HFFc6 (cell line): ENCODE measurements at places on chromosomes 13 and 19. TPM values are rescaled to one million over a fixed set of nuclear protein-coding genes. Genes with fewer than 3 reads are reported as not detected.

SLC25A41 gene
- total RNA-seq, result not detected in 3 replicates

MYPOP gene
- 9.6 to 10.6 TPM (median 10.5 TPM) in 3 replicates for total RNA-seq

FUT6 gene
- total RNA-seq, result not detected in 3 replicates

EBPL gene
- 69.5 and 78.0 TPM in 2 replicates for total RNA-seq

ZNF560 gene
- 0.10 to 0.12 TPM in 2 of 3 replicates, not detected in the other for total RNA-seq

NLRP9 gene
- not detected in 3 replicates for total RNA-seq

RAX2 gene
- not detected in 3 replicates for total RNA-seq

SBK3 gene
- total RNA-seq, result not detected in 2 replicates

- H3K27me3 ChIP-seq, result no peaks in the 10 kb centered on the region
- no peak overlapping the region for H3K27ac ChIP-seq
- no peaks in the 10 kb centered on the region for H3K4me1 ChIP-seq
- DNase-seq, result peak; percentile 8
- H3K36me3 ChIP-seq, result no peaks in the 10 kb centered on the region
Observed at GRCh38 chr19:32464279-32464678, 58.7 kb downstream of the DPY19L3 start.

DNA sequence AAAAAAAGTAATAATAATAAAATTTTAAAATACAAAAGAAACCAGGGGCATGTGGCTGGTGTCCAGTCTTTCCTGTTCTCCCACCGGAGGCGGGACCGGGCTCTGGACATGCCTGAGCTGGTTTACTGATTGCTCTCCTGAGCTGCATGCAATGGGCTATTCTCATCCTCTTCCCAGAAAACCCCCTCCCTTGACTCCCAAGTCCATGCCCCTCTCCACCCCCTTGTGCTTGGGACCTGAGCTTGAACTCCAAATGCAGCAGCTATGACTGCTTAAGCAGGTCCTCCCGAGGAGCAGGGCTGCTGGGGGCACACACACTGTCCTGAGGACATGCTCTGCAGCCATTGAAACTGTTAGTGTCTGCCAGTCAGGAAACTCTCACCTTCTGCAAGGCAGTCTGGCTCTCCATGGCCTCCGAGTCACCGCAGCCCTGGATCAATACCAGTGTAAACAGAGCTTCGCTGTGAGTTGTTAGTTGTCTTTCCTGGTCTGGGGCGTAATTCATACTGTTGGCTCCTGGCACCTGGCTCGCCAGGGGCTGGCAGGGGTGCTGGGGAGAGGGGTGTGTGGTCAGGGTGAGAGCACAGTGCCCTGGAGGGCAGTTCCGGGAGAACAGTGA, 41.6 kb upstream of the CHST8 start:
- no peak for DNase-seq
- peaks cover 3% of the 10 kb centered on the region; the same call in 1 of the 2 replicates for H3K27me3 ChIP-seq
- H3K27ac ChIP-seq, result no peak overlapping the region

DNA sequence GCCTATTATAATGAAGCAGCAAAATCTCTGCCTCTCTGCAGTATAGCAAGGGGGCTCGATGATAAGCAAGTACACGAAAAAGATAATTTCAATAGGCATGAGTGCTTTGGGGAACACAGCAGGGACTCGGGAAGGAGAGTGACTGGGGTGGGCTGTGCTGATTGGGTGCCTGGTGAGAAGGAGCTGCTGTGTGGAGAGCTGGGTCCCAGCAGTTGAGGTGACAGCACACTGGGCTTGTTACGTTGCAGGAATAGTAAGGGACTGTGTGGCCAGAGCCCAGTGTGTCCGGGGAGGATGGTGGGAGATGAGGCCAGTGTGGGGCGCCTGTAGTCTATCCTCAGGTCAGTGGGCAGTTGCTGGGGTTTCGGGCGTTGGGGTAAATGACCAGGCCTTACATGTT, 17.4 kb downstream of the WDR62 start:
- no peak overlapping the region for H3K4me3 ChIP-seq
- peaks cover 10% of the 10 kb centered on the region for H3K4me1 ChIP-seq
- H3K27me3 ChIP-seq, result peaks cover 8% of the 10 kb centered on the region
- peaks cover 33% of the 10 kb centered on the region for H3K36me3 ChIP-seq

DNA sequence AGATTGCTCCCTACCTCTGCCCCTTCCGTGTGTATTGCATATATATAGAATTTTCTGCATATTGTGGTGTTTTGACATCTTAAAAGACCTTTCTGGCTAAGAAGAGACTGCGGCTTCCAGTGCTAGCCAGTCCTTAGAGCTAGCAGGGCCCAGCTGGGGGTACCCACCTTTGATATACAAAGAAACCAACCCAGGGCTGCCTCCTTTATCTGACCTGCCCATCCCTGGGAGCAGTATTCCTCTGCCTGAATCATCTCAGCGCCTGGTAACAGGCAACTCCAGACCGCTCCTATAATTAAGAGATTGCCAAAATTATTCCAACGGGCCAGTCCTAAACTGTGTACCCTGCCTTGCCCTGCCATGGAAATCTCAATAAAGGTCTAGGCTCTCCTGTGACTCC, 186.3 kb upstream of the RNF113B start:
- peaks cover 4% of the 10 kb centered on the region for H3K27me3 ChIP-seq
- peaks cover 16% of the 10 kb centered on the region for H3K36me3 ChIP-seq
- H3K4me1 ChIP-seq, result peaks cover 14% of the 10 kb centered on the region
- no peak for DNase-seq
- no peak overlapping the region for H3K4me3 ChIP-seq

- H3K27ac ChIP-seq, result no peak overlapping the region
- H3K36me3 ChIP-seq, result no peaks in the 10 kb centered on the region
- H3K4me1 ChIP-seq, result no peaks in the 10 kb centered on the region
- DNase-seq, result no peak
- H3K27me3 ChIP-seq, result peaks cover 13% of the 10 kb centered on the region
Observed at GRCh38 chr19:53947624-53948023, 15.1 kb upstream of the CACNG8 start.

- no peaks in the 10 kb centered on the region for H3K36me3 ChIP-seq
- no peak within 1 kb of the TSS for H3K27ac ChIP-seq
- H3K4me1 ChIP-seq, result peaks cover 37% of the 10 kb centered on the region
- no peak within 1 kb of the TSS for H3K4me3 ChIP-seq
- DNase-seq, result no peak
Observed at GRCh38 chr19:35908010-35908441, at the start of gene TYROBP. TSS of gene TYROBP (minus strand) at chr19:35908295. CDS start at chr19:35908228, 67 bp downstream.

DNA sequence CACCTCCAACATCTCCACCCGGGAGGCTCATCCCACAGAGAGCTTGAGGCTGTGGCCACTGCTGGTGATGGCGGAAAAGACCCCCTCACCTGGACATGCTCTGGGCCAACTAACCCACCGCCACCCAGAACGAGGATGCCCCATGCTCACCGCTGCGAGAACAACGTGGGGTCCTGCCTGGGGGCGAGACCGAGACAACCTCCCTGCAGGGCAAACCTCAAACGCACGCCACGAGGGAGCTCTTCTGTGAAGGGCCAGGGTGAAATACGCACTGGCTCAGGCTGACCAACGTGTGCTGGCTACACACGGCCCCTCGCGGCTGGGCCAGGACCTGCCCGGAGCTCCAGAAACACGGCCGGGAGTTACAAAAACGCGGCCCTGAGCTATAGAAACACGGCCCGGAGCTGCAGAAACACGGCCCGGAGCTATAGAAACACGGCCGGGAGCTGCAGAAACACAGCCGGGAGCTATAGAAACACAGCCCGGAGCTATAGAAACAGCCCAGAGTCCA, 19.0 kb upstream of the PLPP2 start:
- H3K27me3 ChIP-seq, result no peaks in the 10 kb centered on the region; the same call in none of the 2 replicates
- H3K4me3 ChIP-seq, result no peak overlapping the region
- H3K27ac ChIP-seq, result no peak overlapping the region
- H3K36me3 ChIP-seq, result peaks cover 19% of the 10 kb centered on the region

DNA sequence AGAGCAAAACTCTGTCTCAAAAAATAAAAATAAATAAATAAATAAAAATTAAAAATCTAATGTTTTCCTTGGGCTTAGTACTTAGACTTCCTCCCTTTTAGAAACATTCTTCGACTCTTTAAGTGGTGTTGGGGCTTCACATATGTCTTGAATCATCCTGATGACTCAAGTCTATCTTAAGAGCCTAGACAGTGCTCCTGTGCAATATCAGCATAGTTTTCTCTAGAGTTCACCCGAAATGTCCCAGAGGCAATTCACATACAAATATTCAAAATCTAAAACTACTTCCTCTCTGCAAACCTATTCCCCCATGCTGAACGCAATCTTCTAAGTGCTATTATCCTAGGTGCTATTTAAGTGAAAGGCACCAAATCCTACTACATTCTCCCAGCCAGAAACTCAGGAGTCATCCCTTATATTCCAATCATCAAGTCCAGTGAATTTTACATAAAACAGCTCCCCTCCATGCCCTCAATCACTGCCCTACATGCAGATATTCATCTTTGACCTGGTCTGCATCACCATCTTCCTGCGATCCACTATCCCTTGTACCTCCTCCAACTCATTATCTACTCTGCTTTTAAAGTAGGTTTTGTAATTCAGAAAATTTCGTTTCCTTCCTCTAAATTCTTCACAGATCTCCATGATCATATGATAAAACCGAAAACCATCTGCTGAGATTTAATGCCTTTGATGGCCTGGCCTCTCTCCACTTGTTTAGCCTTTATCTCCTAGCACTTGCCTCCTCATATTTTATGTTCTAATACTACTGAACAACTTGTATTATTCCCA, 102.7 kb downstream of the ELF1 start:
- DNase-seq, result peak; percentile 55
- peak overlapping the region; percentile 75 for H3K4me3 ChIP-seq
- no peaks in the 10 kb centered on the region for H3K36me3 ChIP-seq
- H3K27ac ChIP-seq, result peak overlapping the region; percentile 77

DNA sequence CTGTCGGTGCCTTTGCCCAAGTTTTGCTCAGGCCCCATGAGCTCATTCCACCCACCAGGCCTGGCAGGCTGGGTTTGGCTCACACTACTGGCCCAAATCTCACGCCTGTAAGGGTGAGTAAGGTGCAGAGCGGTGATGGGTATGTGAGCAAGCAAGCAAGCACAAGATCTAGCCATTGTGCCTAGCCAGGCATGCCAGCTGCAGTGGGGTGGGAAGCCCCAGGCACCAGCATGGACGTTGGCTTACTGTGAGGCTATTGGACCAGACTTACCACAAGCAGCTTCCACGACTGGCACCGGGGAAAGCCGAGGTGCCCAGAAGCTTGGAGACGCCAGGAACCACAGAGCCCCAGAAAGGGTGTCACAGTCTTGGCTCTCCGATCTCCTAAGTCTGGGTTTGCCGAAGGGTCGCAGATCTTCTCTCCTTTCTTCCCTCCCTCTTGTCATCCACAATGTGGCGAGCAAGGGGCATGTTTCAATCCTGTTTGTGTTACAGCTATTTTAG, 2659.4 kb upstream of the PCDH20 start:
- no peaks in the 10 kb centered on the region; the same call in 1 of the 2 replicates for H3K27me3 ChIP-seq
- peaks cover 3% of the 10 kb centered on the region; the same call in 1 of the 2 replicates for H3K36me3 ChIP-seq
- H3K4me3 ChIP-seq, result no peak overlapping the region
- H3K27ac ChIP-seq, result no peak overlapping the region

GRCh38 chr19:39524495-39524894, 8.2 kb downstream of the EID2B start:
- H3K27ac ChIP-seq, result no peak overlapping the region
- no peaks in the 10 kb centered on the region for H3K4me1 ChIP-seq
- no peak for DNase-seq
- H3K36me3 ChIP-seq, result no peaks in the 10 kb centered on the region
- no peaks in the 10 kb centered on the region; the same call in 1 of the 2 replicates for H3K27me3 ChIP-seq
- H3K4me3 ChIP-seq, result no peak overlapping the region

DNA sequence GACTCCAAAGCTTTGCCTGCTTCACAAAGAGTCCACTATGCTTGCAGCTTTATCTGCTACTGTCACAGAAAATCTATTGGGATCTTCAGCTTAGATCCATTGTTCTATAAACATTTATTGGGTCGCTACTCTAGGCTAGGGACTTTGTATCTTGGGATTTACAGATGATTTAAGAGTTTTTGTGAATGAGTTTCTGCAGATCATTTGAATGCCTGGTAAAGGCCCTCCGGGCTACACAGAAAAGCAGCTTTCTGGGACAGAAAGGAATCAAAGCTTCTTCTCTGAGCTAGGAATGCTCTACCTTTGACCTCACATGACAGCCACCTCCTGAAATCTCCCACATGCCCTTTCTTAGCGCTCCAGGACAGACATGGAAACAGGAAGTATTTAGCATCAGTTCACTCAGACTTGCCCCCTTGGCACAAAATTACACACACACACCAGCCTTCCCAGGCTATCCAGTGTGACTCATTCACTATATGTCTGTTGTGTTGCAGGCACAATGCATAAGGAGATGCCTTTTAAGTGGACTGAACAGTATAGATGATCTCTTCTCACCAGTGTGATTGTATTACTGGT, 492.4 kb downstream of the DACH1 start:
- peaks cover 1% of the 10 kb centered on the region; the same call in 1 of the 2 replicates for H3K27me3 ChIP-seq
- H3K4me3 ChIP-seq, result no peak overlapping the region
- no peaks in the 10 kb centered on the region for H3K4me1 ChIP-seq
- no peak overlapping the region for H3K27ac ChIP-seq

- peak overlapping the region; percentile 94 for H3K4me3 ChIP-seq
- H3K36me3 ChIP-seq, result peaks cover 4% of the 10 kb centered on the region; the same call in 1 of the 2 replicates
- peaks cover 3% of the 10 kb centered on the region for H3K27me3 ChIP-seq
Observed at GRCh38 chr19:6108721-6109633, 1.3 kb downstream of the RFX2 start.

- H3K27me3 ChIP-seq, result no peaks in the 10 kb centered on the region
- DNase-seq, result no peak
- no peak overlapping the region for H3K4me3 ChIP-seq
- no peaks in the 10 kb centered on the region for H3K4me1 ChIP-seq
Observed at GRCh38 chr13:66926851-66927524, 303.1 kb downstream of the PCDH9 start.

DNA sequence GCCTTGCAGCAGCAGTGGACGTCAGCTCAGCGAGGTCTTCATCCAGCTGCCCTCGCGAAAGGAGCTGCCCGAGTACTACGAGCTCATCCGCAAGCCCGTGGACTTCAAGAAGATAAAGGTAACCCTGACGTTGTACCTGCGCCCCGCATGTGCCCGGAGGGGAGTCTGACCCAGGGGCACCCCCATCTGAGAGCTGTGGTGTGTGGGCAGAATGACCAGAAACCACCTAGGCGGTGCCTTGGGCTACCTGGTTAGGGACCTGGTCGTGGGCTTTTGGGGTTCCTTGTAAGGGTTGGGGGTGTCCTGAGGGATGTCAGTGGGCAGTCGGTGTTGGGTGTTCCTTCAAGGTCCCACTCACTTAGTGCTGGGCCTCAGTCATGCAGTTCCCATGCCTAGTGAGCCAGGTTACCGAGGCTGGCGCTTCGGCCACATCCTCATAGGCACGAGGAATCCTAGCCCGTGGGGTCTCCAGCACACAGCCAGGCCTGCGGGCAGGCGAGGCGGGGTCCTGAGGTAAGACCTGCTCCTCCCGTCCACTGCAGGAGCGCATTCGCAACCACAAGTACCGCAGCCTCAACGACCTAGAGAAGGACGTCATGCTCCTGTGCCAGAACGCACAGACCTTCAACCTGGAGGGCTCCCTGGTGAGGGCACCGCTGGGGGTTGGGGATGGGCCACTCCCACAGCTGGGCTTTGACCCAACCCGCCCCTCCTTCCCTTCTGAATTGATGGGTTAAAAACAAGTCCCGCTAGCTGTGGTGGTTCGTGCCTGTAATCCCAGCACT, 30.8 kb upstream of the LDLR start:
- no peak for DNase-seq
- H3K27ac ChIP-seq, result no peak overlapping the region
- no peak overlapping the region for H3K4me3 ChIP-seq
- H3K27me3 ChIP-seq, result peaks cover 5% of the 10 kb centered on the region
- H3K36me3 ChIP-seq, result peaks cover 15% of the 10 kb centered on the region; the same call in 1 of the 2 replicates
